ENCODE measurements at places on chromosomes 12 and 14.

DNA sequence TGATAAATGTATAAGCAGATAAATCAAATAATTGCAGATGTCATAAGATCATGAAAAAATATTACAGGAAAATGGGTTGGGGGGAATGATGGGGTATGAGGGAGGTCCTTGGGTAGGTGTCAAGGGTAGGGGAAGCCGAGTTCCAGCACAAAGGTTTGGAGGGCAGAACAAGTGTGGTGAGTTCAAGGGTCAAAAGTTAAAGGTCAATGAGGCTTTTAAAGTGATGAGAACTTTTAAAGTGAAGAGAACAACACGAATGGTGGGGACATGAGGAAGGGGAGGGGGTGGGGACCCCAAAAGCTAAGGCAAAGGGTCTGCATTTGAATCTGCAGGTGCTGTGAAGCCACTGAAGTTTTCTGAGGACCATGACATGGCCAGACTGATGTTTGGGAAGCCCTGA, 200.6 kb upstream of the NOS1 start:
- no peak for DNase-seq

- no peak for DNase-seq
These were observed 25.1 kb downstream of the ACVR1B start for GRCh38 chr12:51976376-51977160.

DNA sequence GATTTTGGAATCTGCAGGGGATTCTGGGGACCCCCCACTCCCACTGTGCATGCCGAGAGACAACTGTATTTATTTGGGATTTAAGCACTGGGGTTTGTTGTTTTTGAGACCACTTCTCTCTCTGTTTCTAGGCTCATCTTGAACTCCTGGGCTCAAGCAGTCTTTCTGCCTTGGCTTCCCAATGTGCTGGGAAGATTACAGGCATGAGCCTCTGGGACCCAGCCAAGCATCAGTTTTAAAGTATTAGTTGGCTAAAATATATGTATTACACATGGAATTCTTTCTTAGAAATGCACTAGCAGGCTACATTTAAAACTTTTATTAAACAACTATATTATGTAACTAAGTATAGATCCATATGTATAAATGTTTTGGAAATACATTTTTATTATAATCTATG, 78.3 kb downstream of the AEBP2 start:
- DNase-seq, result no peak

- no peak for DNase-seq
These were observed 408.7 kb downstream of the ADAMTS20 start for GRCh38 chr12:43143278-43143677.

- DNase-seq, result no peak
These were observed 180.9 kb upstream of the RTL1 start for GRCh38 chr14:101084436-101084826.

GRCh38 chr12:48967991-48968390, 3.5 kb downstream of the WNT10B start:
- DNase-seq, result no peak
